ENCODE measurements at places on chromosomes 3 and 15.

- H3K4me3 ChIP-seq: no peak overlapping the region
- no peaks in the 10 kb centered on the region for H3K36me3 ChIP-seq
- no peak for DNase-seq
Observed at GRCh38 chr3:178960181-178960580, 111.4 kb downstream of the ZMAT3 start.

GRCh38 chr3:138213398-138214085, 26.4 kb downstream of the ARMC8 start:
- peak overlapping the region; percentile 19 for H3K27ac ChIP-seq
- H3K4me3 ChIP-seq: no peak overlapping the region
- H3K36me3 ChIP-seq: peaks cover 25% of the 10 kb centered on the region
- peaks cover 32% of the 10 kb centered on the region for H3K4me1 ChIP-seq
- DNase-seq: no peak

GRCh38 chr15:81244306-81244705, 47.6 kb downstream of the IL16 start:
- no peak overlapping the region for H3K4me3 ChIP-seq
- DNase-seq: no peak
- peaks cover 14% of the 10 kb centered on the region for H3K27me3 ChIP-seq
- H3K27ac ChIP-seq: no peak overlapping the region

- H3K4me1 ChIP-seq: peaks cover 3% of the 10 kb centered on the region
- peaks cover 11% of the 10 kb centered on the region for H3K36me3 ChIP-seq
- H3K27ac ChIP-seq: no peak overlapping the region
Observed at GRCh38 chr15:41241221-41241964, 10.3 kb downstream of the CHP1 start.

DNA sequence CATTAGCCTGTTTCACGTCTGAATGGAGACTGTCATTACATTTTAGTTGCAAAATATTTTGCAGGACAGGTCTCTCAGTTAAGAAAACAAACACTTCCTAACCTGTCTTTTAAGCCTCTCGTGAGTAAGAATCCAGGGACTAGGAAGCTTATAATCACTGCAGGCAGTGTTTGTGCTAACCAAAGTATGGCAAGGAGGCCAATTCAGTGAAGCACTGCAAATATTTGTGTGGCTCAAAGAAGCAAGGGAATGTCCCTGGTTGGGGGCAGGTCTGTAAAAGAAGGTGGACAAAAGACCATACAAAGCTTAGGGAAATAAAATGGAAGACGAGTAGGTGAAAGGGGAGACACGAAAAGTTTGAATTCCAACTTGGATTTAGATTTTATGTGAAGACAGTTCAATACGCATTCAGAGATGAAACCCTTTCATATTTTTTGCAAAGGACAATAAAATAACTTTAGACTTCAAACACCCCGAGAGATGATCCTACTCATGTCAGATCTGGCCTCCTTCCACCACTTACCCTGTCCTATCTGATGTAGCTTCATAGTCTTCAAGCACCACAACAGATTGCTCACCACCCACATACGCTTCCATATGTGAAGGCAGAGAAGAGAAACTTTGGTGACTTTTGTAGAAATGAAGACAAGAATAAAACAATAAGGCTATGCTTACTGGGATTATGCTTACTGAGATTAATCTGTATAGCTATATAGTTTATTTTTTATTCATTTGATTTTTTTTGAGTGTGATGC, 240.9 kb downstream of the TUSC7 start:
- no peaks in the 10 kb centered on the region for H3K4me1 ChIP-seq
- no peak overlapping the region for H3K4me3 ChIP-seq
- DNase-seq: no peak
- no peak overlapping the region for H3K27ac ChIP-seq
- H3K27me3 ChIP-seq: no peaks in the 10 kb centered on the region

DNA sequence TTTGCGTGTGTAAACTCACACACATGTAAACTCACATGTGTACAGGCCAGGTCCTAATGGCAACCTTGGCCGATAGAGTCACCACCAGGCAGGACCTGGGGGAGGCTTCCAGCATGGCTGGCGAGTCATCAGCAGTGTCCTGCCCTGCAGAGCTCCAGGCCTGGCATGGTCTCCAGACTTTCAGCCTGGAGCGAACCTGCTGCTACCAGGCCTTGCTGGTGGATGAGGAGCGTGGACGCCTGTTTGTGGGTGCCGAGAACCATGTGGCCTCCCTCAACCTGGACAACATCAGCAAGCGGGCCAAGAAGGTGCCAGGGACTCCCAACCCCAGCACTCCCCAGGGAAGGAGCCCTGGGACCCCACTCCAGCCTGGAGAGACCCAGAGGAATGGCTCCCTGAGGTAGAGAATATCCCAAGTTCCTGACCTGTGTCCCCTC, 1.0 kb downstream of the SEMA3B start:
- H3K4me3 ChIP-seq: no peak overlapping the region
- no peak overlapping the region for H3K27ac ChIP-seq
- peaks cover 17% of the 10 kb centered on the region for H3K27me3 ChIP-seq
- peaks cover 12% of the 10 kb centered on the region for H3K4me1 ChIP-seq

GRCh38 chr15:63481105-63481810, 23.1 kb upstream of the USP3 start:
- peaks cover 24% of the 10 kb centered on the region for H3K4me1 ChIP-seq
- H3K27me3 ChIP-seq: no peaks in the 10 kb centered on the region
- DNase-seq: no peak
- no peak overlapping the region for H3K4me3 ChIP-seq
- H3K27ac ChIP-seq: peak overlapping the region; percentile 53

GRCh38 chr3:184299488-184300377, 692 bp downstream of the PSMD2 start:
- H3K4me1 ChIP-seq: peaks cover 11% of the 10 kb centered on the region
- H3K27me3 ChIP-seq: no peaks in the 10 kb centered on the region
- no peak for DNase-seq
- peaks cover 65% of the 10 kb centered on the region for H3K36me3 ChIP-seq
- peak overlapping the region; percentile 86 for H3K4me3 ChIP-seq
- peak overlapping the region; percentile 89 for H3K27ac ChIP-seq

GRCh38 chr3:123193448-123194101, 8.2 kb upstream of the SEC22A start:
- no peaks in the 10 kb centered on the region for H3K4me1 ChIP-seq
- DNase-seq: no peak
- H3K27ac ChIP-seq: no peak overlapping the region
- no peaks in the 10 kb centered on the region for H3K27me3 ChIP-seq
- no peak overlapping the region for H3K4me3 ChIP-seq
